ENCODE measurements at places on chromosomes 5 and 9.

GRCh38 chr5:137624786-137625349, 111.0 kb downstream of the KLHL3 start:
- no peak for DNase-seq

GRCh38 chr5:44952376-44952775, 143.6 kb downstream of the MRPS30 start:
- peak; percentile 35 for DNase-seq

- DNase-seq, result no peak
Measured at GRCh38 chr9:117952581-117952980, 248.4 kb downstream of the TLR4 start.

DNA sequence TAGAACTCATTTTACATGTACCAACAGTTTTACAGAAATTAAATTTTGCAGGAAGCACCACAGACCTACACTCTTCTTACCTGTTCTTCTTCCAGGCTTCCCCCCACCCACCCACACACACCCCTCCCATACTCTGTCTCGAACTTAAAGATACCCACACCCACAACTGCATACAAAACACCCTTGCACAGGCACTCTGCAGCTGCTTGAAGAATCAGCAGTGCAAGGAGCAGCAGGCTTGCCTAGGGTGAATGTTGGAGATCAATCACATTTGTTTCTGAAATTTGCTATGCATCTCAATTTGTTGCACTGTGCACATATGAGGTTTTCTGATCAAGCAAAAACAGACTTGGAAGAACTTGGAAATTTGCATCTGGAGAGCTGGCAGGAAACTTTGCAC, 77.5 kb upstream of the TGFBR1 start:
- DNase-seq, result no peak

DNA sequence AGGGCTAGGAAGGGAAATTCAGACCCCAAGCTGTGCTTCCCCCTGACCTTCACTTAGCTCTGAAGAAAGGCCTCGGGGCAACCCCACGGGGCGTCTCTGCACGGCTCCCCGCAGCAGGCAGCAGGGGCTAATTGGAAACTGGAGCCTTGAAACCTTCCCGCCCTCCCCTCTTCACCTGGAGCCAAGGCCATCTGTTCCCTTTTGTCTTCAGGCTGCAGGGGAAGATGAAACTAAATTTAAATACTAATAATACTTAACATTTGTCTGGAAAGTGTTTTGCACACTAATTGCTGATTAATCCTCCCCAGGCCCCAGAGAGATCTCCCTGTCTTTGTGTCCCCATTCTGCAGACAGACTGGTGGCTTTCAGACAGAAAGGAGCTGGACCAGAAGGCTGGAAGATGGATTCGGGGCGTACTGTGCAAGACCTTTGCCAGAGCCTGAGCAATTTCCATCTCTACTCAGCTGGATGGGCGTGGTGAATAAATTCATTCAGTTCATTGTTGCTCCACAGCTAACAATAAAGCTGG, 34.1 kb upstream of the CPLX2 start:
- peak; percentile 89 for DNase-seq

GRCh38 chr5:1484730-1485578, 38.8 kb downstream of the LPCAT1 start:
- no peak for DNase-seq

GRCh38 chr5:81805086-81805485, 54.2 kb upstream of the SSBP2 start:
- no peak for DNase-seq

GRCh38 chr9:7376833-7377232, 422.7 kb downstream of the DMAC1 start:
- DNase-seq, result no peak

GRCh38 chr5:61256474-61256873, 75.6 kb upstream of the ZSWIM6 start:
- DNase-seq, result no peak

DNA sequence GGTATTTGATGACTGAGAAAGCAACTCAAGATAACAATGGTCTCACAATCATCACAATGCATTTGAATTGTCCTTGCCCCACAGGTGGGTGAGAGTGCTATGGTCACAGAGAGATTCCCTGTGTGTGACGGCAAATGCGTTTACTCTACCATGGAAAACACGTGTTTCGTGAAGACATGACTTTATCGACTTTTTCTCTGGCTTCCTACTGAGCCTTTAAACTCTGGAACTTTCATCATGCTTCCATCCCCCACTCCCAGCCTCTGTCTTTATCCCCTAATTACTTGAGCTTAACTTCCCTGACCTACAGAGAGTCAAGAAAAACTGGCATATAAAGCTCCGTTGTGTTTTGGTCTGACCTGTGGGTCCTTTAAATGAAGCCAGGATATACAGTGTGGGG, 414.1 kb upstream of the CLINT1 start:
- DNase-seq, result peak; percentile 71

GRCh38 chr5:142769251-142769792, 855 bp upstream of the ARHGAP26 start:
- DNase-seq, result peak; percentile 19

Measured in NCI-H82 (cell line).